ENCODE measurements at places on chromosomes 4 and X. TPM values are rescaled to one million over a fixed set of nuclear protein-coding genes. Genes with fewer than 3 reads are reported as not detected.

The DGKQ gene
- 17.9 TPM for total RNA-seq

The REELD1 gene
- total RNA-seq, result under 0.01 TPM

DNA sequence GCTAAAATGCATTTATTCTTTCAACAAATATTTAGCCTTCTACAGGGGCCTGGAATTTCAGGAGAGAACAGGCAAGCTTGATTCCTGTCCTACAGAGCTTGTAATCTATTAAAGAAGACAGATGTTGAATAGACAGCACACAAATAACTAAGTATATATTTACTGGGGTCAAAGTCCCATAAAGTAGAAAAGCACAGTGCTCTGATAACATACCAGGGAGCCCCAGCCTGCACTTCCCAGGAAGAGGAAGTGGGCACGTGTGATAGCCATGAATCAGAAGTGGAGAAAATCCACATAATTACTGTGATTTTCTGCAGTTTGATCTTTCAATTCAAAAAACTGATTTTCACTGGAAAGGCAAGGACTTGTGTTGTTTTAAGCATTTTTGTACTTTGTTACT, 129.1 kb downstream of the EGF start:
- DNase-seq, result no peak

GRCh38 chr4:164239433-164239832, 514.5 kb upstream of the SMIM31 start:
- DNase-seq, result no peak

DNA sequence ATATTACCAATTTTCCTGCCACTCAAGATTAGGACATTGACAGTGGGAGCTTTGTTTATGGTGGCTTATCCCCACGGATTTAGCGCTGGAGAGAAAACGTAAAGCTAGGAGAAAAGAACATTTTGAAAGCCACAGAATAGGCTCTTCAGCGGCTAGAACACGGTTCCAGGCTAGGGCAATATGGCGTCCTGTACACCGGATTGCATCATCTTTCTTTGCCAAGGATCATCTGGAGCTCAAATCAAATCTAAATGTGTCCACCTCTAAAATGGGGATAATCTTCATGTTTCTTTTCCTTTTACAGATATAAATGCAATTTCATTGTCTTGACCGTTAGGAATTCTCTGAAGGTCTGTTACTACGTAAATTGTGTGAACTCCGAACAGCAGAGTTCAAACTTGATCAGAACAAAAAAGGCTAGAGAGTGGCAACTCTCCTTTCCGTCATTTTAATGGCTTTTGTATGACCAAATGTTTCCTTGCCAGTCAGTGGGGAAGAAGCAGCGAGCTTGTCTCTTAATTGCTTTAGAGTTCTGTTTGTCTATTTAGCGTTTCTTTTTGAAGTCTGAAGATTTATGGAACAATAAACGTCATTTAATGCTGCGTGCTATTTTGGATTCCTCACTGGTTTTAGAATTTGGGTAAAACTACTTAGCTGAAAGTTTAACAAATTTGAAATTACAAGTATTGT, 2.6 kb upstream of the WWC2 start:
- no peak for DNase-seq

DNA sequence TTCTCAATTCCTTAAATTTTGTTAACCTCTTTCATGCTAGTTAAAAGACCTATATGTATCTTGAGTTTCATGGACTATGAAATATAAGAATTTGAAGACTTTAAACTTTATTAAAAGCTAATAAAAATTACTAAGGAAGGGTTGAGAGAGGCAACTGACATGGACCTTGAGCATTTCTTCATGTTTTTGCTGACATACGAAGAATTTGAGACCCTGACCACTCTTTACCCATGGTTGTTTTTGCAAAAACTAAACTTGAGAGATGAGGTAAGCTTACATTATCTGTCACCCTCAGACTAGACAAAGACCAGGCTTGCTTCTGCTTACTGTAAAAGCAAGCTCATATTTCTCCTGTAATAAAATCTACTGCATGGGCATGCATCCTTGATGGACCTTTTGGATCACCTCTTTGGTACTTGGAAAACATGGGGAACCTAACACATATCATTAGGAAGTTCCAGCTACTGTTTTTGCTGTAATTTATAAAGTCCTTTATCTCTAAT, 338.2 kb upstream of the PABPC4L start:
- no peak for DNase-seq

GRCh38 chr4:70110917-70111316, 43.1 kb upstream of the PRR27 start:
- DNase-seq, result no peak

The TMEM129 gene
- total RNA-seq, result 34.4 TPM

GRCh38 chrX:65696613-65697012, 29.2 kb downstream of the MSN start:
- DNase-seq, result no peak

The PPP3CA gene
- total RNA-seq, result 59.5 TPM

GRCh38 chrX:44305921-44306320, 37.6 kb downstream of the EFHC2 start:
- no peak for DNase-seq

All from bronchial epithelial cell (primary cell).